ENCODE measurements at places on chromosomes 4 and X.

DNA sequence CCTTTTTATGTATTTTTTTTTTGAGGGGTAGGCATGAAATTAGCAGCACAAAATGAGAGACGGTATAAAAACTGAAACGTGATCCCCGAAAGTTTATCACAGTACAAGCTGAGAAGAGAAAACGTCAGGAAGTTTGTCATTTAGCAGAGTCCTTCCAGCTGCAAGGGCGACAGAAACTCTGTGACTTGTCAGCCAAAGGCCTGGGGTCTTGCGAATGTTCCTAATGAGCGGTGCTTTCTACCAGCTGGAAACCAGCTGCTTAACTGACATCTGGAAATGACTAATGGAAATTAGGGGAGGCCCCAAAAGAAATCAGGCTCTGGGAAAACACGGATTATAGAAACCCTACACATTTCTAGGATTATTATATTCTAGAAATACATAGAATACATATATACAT, 66.5 kb downstream of the CHRNA9 start:
- no peak for DNase-seq

GRCh38 chr4:186144198-186144945, 39.9 kb downstream of the FAM149A start:
- DNase-seq = peak; percentile 14

- DNase-seq = no peak
These were observed 159.8 kb downstream of the DHRSX start for GRCh38 chrX:2340991-2341390.

DNA sequence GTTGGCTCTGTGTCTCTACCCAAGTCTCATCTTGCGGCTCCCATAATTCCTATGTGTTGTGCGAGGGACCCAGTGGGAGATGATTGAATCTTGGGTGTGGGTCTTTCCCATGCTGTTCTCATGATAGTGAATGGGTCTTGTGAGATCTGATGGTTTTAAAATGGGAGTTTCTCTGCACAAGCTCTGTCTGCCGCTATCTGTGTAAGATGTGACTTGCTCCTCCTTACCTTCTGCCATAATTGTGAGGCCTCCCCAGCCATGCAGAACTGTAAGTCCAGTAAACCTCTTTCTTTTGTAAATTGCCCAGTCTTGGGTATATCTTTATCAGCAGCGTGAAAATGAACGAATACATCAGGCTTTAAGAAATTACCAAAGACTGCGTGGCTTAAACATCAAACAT, 31.2 kb downstream of the STIM2 start:
- no peak for DNase-seq

DNA sequence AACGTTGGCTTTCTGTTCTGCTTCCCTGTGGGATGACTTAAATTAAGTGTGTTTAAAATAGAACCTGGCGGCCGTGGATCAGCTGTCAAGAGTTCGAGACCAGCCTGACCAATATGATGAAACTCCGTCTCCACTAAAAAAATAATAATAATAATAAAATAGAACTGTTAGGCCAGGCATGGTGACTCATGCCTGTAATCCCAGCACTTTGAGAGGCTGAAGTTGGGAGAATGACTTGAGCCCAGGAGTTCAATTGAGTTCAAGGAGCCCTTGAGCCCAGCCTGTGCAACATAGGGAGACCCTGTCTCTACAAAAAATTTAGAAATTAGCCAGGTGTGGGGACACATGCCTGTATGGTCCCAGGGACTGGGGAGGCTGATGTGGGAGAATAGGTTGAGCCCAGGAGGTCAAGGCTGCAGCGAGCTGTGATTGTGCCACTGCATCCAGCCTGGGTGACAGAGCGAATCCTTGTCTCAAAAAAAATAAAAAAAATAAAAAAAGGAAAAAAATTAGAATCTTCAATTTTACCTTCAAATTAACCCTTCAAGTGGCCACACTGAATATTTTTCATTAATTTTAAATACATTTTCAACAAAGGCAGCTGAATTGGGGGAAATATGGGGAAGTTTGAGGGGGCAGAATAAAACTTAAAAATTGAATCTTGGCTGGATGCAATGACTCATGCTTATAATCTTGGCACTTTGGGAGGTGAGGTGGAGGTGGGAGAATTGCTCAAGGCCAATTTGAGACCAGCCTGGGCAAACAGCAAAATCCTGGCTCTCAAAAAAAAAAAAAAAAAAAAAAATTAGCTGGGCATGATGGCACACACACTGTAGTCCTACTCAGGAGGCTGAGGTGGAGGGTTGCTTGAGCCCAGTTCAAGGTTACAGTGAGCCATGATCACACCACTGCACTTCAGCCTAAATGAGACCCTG, 31.8 kb upstream of the HSD17B13 start:
- DNase-seq = no peak

DNA sequence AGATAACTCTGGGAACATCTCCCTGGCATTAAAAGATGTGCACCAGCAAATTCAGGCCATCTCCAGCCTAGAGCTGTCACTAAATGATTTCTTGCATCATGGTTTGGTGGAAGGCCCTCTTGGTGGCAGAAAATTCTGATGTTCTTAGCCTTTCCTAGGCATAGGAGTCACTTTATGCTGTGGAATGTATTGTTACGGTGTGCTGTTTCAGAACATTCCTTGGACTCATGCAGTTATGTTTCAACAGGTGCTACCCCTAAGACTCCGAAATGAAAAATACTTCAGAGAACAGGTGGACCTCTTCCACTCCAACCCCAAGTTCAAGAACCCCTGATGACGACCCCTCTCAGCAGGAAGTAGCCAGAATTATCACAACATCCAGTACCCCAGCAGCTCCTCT, 20.3 kb upstream of the PAPSS1 start:
- no peak for DNase-seq

GRCh38 chr4:16641971-16642370, 256.5 kb downstream of the LDB2 start:
- DNase-seq = no peak

DNA sequence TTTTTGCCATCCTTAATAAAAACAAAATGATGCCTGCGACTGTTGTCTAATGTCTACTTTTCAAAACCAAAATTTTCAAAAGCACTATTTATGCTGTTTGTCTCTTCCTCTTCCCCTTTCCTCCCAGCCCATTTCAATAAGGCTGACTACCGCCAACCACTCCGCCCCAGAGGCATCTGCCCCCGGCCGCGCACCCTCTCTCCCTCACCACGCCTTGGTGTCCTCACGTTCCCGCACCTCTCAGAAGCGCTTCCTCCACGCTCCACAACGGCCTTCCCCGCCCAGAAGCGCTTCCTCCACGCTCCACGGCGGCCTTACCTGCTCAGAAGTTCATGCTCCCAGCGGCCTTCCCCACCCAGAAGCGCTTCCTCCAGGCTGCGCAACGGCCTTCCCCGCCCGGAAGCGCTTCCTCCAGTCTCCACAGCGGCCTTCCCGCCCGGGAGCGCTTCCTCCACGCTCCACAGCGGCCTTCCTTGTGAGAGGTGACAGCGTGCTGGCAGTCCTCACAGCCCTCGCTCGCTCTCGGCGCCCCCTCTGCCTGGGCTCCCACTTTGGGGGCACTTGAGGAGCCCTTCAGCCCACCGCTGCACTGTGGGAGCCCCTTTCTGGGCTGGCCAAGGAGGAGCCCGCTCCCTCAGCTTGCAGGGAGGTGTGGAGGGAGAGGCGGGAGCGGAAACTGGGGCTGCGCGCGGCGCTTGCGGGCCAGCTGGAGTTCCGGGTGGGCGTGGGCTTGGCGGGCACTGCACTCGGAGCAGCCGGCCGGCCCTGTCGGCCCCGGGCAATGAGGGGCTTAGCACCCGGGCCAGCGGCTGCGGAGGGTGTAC, 490.4 kb upstream of the ZFP42 start:
- DNase-seq = no peak

DNA sequence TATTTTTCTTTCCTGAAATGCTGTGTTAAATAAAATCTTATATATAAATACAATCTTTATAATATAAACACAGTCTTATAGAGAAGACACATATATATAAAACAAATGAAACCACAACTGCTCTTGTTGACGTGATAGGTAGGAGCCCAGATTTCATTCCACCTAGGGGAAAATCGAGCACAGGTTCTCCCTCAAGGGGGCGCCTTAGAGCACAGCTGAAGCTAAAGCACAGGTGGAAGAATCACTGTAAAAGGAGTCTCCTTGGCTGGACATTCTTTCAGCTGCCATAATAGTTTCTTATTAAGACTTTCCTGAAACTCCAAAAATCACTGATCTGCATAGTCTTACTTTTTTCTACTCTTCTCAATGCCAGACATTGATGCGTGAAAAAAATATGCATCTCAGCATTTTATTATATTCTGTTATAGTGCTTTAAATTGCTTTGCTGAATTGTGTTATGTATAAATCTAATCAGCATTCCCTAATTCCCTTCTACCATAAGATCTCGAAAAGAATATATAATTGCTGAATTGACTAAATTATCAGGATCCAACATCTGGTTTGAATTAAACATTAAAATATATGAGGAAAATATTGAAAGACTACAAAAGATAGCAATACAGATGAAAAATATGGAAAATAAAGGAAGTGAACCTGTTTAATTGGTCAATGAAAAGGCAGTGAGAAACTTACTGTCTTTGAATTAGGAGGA, 25.5 kb upstream of the RXFP1 start:
- DNase-seq = peak; percentile 9

DNA sequence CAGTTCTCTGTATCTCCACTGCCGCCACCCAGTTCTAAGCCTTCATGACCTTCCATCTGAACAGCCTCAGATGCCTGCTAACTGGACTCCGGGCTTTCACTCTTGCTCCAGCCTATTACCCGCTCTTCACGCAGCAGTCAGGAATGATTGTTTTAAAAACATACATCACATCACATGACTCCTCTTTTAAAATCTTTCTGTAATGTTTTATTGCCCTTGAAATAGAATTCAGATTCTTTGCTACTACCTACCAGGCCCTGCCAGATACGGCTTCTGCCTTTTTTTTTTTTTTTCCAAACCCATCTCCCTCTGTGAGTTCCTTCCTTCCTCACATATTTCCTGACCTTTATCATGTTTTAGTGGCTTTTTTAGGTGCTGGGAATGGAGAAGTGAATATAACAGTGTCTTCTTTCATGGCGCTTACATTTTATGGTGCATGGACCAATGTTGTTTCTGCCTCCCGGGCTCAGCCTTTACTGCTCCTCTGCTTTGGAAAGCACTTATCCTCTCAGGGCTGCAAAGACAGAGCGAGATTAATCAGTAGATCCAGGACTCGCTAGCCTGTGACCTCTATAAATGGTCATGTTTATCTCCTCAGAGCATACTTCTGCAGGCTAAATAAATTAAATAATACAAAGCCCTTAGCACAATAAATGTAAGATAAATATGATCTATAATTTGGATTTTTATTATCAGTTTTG, 58.0 kb downstream of the FBXO8 start:
- no peak for DNase-seq

DNA sequence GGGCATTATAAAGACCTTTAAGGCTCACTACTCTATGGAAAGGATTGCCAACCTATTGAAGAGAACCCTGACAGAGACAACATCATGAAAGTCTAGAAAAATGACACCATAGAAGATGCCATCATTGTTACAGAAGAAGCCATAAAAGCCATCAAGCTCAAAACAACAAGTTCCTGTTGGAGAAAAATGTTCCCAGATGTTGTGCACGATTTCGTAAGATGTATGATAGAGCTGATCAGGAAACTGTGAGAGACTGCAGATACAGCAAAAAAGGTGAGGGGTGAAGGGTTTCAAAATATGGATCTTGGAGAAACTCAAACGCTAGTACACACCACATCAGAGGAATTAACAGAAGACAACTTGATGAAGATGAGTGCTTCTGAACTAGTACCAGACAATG, 53.3 kb downstream of the WDFY3 start:
- no peak for DNase-seq
